RKO (cell line): ENCODE measurements at places on chromosomes 7 and 10.

DNA sequence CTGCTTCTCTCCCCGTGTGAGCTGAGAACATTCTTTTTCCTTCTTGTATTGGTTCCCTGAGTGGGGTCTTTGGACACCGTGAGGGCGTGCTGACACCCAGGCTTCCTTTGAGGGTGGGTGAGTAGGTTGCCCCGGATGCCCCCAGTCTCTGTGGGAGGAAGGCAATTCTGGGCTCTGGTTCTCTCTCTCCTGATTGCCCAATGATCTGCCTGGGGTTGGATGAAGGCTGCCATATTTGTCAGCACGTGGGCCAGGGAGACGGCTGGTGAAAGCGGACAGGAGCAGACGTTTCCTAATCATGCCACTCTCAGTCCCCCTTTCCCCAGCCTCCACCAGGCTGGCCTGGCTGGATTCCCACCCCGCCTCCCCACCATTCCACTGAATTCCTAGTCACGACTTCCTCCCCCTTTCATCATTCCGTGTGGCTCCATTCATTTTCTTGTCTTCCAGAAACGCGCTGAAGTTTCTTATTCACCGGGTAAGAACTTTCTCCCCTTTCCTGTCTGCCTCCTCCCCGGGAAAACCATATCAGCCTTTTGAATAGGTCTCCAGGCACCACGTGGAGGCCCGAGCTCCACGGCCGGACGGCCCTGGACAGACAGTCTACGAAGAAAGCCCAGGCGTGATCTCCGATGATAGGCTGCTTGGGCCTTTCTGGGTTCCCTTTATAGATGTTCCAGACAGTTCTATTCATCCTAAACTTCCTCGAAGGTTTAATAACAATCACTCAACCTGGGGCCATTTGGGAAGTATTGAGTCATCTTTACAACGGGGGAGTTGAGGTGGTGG lies 98.7 kb upstream of the NPTX2 start:
- no peak for DNase-seq

- DNase-seq, result no peak
These were observed 77.6 kb downstream of the DENND2A start for GRCh38 chr7:140562926-140563481.

- no peak for DNase-seq
These were observed 36.4 kb downstream of the CUL1 start for GRCh38 chr7:148735141-148735540.

DNA sequence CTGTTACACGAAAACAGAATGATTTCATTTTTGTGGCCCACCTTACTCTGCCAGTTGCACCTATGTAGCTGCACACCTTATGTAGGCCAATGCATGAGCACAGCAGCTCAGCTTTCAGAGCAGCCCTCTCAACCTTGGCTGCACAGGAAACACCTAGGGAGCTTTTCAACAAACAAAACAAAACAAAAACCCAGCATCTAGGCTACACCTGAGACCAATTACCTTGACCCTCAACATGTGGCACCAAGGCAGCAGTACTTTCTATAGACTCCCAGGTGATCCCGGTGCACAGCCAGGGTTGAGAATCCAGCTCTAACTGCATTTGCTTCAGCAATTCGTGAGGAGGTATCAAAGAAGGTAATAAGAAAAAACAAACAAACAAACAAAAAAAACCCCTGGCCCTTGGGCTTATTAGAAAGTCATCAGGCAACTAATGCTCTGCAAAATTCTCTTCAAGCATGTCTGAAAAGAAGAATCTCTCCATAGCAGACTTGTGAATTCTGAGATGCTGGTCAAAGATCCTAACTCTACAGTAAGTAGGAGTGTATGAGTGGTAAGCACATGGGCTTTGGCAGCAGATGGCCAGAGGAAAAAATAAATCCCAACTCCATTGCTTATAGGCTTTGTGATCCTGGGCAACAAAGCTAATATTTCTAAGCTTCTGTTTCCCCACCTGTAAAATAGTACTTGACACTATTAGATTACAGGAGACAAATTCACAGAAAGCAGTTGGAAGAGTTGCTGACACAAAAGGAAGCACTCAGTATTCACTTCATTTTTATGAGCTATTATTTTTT lies 113.4 kb upstream of the NOBOX start:
- DNase-seq, result no peak

GRCh38 chr7:5629941-5630340 lies 151.5 kb downstream of the RNF216 start:
- DNase-seq, result peak; percentile 61

GRCh38 chr7:16773884-16774283 lies 20.3 kb downstream of the TSPAN13 start:
- DNase-seq, result no peak

DNA sequence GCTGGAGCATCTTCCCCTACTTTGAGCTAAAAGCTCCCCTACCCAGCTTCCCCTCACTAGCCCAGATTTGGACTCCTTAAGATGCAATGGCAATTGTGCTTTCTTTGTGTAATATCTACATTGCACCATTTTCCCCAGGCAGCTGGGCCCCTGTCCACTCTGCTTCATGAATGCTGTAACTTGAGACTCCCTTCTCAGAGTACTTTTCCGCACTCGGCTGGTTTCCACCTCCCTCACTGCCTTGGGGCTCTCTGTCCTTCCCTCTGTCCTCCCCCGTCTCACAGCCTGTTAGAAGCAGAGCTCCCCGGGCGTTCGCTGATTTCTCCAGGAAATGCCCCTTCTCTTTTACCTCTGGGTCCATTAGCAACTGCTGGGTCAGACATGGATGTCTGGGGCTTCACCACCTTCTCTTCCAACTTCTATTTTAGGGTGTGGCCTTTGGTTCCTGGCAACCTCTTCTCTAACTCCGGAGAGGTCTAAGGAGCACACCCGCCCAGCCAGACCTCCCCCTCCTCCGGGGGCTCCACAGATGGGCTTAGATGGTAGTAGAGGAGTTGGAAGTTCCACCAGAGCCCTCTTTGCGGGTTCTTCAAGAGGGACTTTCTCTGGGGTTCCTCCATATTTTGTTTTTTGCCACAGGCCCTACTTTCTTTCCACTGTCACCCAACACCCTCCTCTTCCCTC lies 2.9 kb upstream of the TMEM72 start:
- no peak for DNase-seq

DNA sequence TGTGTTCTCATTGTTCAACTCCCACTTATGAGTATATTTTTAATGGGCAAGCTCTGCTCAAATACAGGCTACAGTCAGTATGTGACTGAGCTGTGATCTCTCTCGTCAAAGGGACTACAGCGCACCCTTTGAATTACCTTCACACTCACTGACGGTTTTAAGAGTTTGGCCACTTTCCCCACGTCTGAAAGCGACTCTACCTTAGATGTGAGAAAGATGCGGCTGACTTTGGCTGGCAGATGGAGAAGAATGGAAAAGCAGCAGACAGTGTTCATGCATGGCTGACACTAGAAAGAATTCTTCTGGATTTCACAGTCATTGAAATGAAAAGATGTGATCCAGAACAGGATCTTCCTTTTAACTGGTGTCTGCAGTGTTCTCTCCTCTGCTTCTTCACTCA lies 2.0 kb upstream of the ATRNL1 start:
- no peak for DNase-seq

GRCh38 chr7:37275078-37275710 lies 173.5 kb downstream of the ELMO1 start:
- DNase-seq, result no peak

- DNase-seq, result no peak
These were observed 41.6 kb upstream of the FAM20C start for GRCh38 chr7:150811-151221.

- DNase-seq, result peak; percentile 43
These were observed 43.7 kb downstream of the CPVL start for GRCh38 chr7:29102558-29103151.

- DNase-seq, result no peak
These were observed 132.7 kb upstream of the YAE1 start for GRCh38 chr7:39433550-39433949.

GRCh38 chr10:89377705-89378637 lies at the start of gene IFIT1B:
TSS of gene IFIT1B (plus strand) at chr10:89378056. CDS start at chr10:89378136, 80 bp downstream.
- no peak for DNase-seq

DNA sequence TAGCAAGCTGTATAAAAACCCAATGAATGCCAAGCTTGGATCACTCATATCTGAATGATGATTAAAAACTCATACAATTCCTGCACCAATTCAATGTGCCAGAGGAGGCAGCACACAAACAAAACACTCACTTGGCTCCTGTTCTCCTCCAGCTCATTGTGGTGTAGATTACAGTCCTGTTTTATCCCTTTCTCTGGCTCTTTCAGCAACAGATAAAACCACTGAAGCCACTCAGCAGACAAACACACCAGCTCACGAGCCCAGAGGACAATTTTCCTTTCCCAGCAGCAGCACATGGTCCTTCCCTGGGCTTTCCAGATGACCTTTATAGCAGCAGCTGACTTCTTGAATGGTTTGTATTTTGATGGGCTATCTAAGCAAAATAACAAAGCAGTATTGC lies 107.3 kb upstream of the STARD3NL start:
- DNase-seq, result peak; percentile 19

DNA sequence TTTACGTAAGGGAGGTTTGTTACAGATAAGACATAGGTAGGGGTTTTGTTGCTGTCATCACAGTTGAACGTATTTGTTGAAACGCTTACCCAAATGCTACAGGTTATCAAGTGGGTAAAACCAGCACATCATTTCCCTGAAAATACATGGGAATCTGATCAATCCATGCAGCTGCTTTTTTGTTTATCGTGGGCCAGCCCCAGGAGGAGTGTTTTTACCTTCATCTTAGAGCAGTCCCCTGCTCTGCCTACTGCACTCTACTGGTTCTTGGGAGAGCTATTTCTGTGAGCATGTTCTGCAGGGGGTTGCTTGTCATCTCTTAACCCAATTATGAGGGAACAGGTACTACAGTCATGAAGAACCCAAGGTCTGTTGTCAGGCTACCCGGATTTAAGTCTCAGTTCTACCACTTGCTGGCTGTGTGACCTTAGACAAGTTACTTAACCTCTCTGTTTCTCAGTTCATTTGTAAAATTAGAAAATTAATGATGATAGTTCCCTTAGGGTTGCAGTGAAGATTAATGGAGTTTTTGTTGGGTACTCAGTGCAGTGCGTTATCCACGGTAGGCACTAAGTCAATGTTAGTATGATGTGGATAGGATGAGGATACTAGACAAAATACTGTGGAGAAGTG lies 15.0 kb downstream of the MTURN start:
- no peak for DNase-seq

DNA sequence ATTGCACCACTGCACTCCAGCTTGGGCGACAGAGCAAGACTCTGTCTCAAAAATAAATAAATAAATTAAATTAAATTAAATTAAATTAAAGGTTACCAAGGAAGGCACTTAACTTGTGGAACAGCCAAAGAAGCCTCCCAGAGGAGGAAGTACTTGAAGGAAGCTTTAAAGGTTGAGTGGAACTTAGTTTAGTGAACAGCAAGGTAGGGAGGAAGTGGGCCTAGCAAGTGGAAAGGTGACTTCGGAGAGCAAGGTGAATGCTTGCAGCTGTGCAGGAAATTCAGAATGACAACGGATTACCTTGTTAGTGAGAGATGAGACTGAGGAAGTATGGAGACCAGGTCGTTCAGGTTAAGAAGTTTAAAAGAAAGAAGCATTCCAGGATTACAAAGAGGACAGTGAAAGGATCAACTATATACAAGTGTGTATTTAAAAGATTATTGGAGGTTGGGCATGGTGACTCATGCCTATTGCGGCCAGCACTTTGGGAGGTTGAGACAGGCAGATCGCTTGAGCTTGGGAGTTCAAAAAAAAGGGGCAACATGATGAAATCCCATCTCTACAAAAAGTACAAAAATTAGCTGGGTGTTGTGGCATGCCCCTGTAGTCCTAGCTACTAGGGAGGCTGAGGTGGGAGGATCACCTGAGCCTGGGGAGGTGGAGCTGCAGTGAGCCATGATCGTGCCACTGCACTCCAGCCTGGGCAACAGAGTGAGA lies 12.8 kb upstream of the RPEL1 start:
- no peak for DNase-seq

DNA sequence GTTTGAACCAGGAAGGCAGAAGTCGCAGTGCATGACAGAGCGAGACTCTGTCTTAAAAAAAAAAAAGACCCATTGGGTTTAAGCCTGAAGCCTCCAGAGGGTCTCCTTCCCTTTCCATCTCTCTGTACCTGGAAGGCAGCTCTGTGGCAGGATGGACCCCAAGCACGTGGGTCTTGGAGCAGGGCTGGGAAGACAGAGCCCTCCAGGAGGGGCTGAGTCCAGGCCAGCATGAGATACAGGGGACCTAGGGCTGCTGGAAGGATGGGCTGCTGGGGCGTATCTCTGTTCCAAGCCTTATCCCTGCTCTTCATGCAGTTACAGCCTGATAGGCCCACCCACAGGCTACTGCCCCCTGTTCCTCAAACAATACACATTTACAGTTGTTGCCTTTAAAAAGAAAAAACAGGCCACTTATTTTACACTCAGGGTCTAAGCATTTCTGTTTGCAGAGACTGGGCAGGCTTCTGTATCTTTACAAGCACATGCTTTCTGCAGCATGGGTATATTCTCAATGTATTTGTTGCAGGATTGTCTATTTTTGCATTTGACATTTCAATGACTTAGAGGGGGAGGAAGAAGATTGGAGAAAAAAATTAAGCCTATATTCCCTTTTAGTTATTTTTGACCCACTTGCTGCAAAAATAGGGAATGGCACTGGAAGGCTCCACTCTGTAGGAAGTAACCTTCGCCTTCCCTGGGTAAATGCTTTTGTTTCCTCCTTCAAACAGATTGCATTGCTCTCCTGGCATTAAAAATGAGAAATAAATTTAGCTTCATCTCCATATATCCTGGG lies 60.1 kb downstream of the FAM171A1 start:
- no peak for DNase-seq

DNA sequence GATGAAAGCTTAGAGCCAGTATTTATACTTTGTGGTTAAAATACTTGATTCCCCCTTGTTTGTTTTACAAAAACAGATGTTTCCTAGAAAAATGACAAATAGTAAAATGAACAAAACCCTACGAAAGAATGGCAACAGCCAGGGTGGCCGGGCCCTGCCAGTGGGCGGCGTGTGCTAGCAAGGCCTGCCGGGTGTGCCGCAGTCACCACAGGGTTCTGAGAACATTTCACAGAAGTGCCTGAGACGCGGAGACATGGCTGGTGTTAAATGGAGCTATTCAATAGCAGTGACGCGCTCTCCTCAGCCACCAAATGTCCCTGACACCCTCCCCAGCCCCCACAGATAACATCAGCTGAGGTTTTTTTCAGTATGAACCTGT lies 14.5 kb downstream of the GPR146 start:
- no peak for DNase-seq
